Stimulated activated CD4-positive, alpha-beta T cell treated with anti-CD3 and anti-CD28 coated beads, Interleukin-15, amount 100 ng/mL, for 24 hours (primary cell): ENCODE measurements at places on chromosomes 11 and 22.

DNA sequence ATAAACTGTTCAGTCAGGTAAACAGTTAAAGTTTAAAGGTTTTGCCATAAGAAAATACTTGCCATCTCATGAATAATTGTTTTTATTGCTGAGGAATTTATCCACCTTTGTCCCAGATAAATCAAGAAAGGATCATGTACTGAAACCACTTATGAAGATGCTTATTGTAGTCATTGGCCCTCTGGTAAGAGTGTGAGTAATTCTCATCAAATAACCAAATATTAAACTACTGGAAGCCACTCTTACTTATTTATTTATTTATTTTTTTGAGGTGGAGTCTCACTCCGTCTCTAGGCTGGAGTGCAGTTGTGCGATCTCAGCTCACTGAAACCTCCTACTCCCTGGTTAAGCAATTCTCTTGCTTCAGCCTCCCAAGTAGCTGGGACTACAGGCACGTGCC is 35.1 kb downstream of the TMEM135 start:
- DNase-seq: no peak

DNA sequence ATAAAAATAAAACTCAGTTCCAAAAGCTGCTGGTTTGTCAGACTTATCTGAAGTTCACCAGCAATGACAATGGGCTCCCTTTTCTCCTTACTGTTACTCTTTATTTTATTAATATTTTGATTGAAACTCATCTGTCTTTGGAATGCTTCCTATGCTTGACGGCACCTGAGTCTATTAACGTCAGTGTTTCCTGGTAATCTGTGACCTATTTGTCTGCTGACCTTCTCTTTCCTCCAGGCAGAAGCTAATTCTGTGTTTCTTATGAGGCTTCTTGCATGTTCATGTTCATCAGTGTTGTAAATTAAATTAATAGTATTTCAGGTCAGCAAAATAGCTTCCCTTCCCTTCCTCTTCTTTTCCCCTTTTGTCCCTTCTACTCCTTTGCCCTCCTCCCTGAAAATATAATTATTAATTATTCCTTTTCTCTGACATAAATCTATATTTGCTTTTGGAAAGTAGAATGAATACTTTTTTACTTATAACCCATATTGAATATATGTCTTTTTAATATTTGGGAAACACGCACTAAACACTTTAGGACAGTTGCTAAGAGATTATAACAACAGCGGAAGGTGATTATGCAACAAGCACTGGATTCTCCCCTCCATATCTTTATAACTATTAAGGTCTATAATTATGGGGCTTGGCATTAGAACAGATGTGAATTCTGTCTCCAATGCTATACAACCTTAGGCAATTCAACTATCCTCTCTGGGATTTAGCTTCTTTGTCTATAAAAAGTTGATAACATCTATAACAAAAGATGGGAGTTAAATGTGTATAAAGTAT is 32.1 kb upstream of the PCF11 start:
- no peak for DNase-seq

DNA sequence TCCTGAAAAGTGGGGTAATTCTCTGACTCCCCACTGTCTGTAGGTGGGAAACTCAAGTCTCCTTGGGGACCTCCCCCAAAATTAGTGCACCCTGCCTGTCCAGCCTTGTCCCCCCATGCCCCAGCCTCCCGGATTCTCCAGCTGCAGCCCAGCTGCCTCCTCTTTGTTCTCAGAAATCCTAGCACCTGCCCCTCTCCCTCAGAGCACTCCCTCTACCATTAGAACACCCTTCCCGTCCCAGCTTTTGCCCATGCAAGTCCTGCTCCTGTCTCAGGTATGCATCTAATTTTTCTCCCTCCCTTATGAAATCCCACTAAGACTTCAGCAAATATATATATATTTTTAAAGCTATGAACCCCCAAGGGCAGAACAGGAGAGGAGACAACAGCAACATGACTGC is 37.3 kb downstream of the LRFN4 start:
- DNase-seq: no peak

- DNase-seq: no peak
Measured at GRCh38 chr11:118105657-118106305, 19.0 kb upstream of the SMIM35 start.

DNA sequence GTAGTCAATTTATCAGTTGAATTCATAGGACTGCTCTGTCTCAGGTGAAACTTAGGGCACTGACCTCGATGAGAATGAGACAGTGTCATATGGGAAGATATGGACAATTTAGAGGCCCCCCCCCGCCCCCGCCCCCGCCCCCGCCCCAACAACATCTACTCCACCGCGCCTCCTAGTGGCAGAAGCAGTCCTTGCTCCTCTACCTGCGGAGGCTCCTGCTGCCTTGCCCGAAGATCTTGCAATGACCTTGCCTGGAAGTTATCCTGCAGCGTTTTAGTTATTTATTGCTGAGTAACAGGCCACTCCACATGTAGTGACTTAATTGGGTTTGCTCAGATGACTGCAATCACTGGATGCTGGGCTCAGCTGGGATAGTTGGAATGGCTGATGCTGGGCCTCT is 15.2 kb downstream of the SERPINH1 start:
- DNase-seq: peak; percentile 70

- DNase-seq: no peak
Measured at GRCh38 chr11:86174101-86175046, 70.2 kb upstream of the EED start.

DNA sequence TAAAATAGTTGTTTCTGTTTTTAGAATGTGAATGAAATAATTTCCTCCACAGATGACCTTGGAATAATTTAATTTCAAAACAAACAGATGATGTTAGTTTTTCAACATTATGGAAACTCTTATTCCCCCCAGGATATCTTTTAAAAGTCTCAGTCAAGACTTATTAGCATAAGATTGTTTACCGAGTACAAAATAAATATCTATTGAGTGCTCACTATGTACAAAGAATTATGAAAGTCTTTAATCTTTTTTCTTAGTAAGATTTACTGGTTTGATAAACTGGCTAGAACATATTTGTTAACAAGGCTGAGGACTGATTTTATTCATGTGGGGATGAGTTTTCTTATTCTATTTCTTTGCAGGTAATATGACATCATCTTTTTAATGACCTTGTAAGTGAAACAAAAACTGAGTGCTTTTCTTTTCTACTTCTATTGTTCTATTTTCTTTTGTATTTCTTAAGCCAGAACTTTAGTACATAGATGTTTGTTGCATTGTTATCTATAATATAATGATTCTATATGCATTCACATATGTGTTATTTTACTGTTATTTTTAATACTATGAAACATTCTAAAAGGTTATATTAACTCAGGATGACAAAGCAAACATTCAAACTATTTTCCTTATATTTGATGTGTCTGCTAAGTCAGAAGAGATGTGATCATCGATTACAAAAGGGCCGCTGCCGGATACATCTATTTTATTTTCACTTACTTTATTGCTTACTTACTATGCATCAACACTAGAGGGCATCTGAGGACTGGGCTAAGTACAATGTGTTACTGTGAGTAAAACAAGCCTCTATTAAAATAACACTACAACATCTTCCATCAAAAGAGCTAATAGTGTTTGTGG is 111.0 kb upstream of the ARHGAP42 start:
- DNase-seq: peak; percentile 1

DNA sequence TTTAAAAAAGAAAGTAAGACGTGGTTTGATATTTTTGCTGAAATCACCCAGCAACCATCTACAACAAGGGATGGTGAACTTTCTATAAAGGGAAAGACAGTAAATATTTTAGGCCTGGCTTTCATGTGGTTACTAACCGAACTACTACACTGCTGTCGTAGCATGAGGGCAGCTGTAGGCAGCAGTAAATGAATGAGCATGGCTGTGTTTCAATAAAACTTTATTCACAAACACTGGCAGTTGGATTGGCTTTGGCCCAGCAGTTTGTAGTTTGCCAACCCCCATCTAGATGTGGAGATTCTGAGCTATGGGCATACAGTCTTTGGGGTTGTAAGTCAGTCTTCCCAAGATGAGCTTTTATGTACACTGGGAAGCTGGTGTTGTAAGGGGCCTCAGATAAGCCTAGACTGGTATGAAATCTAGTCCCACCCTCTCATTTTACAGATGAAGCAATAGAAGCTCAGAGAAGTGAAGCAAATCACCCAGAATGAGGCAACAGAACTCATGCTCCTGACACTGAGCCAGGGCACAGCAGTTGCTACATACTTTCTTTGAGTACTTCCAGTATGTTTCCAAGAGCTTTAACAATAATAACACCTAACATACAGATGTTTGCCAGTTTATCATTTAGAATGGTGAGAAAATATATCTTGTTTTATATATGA is 204.4 kb downstream of the ADAMTS15 start:
- no peak for DNase-seq

DNA sequence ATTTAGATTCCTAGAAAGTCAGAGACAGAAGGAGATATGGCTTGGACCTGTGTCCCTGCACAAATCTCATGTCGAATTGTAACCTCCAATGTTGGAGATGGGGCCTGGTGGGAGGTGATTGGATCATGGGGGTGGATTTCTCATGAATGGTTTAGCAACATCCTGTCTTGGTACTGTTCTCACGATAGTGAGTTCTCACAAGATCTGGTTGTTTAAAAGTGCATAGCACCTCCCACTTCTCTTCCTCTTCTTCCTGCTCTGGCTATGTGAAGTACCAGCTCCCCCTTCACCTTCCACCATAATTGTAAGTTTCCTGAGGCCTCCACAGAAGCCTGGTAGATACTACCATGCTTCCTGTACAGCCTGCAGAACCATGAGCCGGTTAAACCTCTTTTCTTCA is 27.6 kb upstream of the PAMR1 start:
- no peak for DNase-seq

GRCh38 chr22:20111689-20112622 is 3.9 kb upstream of the RANBP1 start:
- no peak for DNase-seq

DNA sequence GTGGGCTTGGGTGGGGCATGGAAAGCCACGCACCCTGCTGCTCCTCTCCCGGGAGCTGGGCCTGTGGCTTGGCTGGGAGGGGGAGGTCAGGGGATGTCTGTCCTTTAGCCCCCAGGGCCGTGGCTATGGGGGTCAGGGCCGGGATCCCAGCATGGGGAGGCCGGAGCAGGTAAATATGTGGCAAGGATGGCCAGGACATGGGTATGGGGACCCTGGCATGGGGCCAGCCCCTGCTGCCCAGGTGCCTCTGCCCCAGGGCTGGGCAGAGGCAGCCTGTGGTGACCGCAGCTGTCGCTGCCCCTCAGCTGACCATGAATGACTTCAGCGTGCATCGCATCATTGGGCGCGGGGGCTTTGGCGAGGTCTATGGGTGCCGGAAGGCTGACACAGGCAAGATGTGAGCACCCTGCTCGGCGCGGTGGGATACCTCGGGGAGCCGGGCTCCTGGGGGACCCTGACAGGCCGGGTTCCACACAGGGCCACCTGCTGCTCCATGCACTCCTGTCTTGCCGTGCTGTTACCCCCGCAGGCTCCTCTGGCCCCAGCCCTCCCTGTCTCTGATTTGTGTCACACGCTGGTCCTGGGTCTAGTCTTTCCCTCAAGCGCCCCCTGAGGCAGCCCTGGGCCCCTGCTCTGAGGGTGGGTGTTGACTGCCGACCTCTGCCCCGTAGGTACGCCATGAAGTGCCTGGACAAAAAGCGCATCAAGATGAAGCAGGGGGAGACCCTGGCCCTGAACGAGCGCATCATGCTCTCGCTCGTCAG is 8.1 kb upstream of the ANKRD13D start:
- no peak for DNase-seq

GRCh38 chr22:42621505-42622002 is 6.9 kb upstream of the POLDIP3 start:
- DNase-seq: peak; percentile 65

GRCh38 chr11:123427405-123427804 is 2.7 kb upstream of the GRAMD1B start:
- DNase-seq: no peak

DNA sequence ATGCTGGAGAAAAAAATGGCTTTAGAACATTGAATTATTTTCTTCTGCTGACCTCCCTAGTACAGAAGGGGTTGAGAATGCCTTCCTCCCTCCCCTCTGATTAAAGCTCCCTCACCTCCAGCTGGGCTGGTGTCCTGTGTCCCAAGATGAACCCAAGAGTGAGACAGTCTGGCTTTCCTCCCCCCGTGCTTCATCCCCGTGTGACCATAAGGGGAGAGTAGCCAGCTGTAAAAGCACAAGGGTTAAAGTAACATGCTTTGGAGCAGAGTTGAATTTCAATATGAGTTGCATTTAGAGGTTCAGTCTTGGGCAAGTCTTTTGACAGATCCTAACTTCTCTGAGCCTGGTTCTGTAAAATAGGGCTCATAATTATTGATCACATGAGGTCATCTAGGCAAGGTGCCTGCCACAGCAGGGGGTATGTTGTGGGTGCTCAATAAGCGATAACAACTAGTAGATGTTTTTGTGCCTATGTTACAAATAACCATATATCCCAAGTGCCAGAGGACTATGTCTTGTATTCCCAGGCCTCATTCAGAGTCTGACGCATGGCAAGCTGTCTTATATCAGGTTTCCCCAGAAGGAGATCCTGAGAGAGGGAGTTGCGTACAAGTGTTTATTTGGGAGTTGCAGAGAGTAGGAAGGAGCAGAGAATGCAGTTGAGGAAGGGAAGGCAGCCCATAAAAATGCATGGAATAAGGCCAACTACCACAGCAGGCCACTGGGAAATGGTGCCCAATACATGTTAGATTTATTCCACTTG is 4.1 kb downstream of the PRG2 start:
- DNase-seq: no peak

GRCh38 chr11:102727890-102728289 is 3.1 kb upstream of the MMP8 start:
- no peak for DNase-seq

DNA sequence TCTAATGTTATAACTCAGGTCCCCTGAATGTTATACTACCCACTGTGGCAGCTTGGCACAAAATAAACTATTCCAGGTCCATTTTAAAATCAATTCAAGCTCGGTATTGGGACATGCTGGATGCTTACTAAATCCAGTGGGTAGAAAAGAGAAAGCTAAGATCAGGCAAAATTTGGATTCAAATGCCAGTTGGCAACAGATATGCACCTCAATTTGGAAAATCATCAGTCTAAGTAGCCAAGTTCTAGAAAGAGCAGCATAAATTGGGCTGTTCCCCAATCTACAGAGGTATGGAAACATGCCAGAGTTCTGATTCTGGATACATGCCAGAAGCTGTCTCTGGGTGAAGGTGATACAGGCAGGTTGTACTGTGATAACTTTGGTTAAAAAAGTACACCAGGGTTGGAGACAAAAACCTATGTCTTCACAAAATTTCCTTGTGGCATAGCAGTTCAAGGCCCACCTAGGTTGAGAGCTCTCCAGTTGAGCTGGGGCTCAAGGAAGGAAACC is 427.8 kb downstream of the LRRC4C start:
- no peak for DNase-seq

- DNase-seq: peak; percentile 46
Measured at GRCh38 chr11:113994077-113994954, 19.4 kb downstream of the HTR3A start.

- no peak for DNase-seq
Measured at GRCh38 chr11:42422090-42422489, 889.7 kb upstream of the API5 start.

- DNase-seq: no peak
Measured at GRCh38 chr11:70948398-70948797, 304.0 kb downstream of the SHANK2 start.

- no peak for DNase-seq
Measured at GRCh38 chr11:113723787-113724186, 17.7 kb upstream of the TMPRSS5 start.

- no peak for DNase-seq
Measured at GRCh38 chr11:129223260-129223659, 31.1 kb upstream of the ARHGAP32 start.

- DNase-seq: no peak
Measured at GRCh38 chr11:73988227-73988626, 5.6 kb upstream of the UCP2 start.
